ENCODE measurements at places on chromosomes 6 and 20. TPM values are rescaled to one million over a fixed set of nuclear protein-coding genes. Genes with fewer than 3 reads are reported as not detected.
A peak's percentile ranks its signal among the peaks of the same experiment; 100 is the strongest.

DNA sequence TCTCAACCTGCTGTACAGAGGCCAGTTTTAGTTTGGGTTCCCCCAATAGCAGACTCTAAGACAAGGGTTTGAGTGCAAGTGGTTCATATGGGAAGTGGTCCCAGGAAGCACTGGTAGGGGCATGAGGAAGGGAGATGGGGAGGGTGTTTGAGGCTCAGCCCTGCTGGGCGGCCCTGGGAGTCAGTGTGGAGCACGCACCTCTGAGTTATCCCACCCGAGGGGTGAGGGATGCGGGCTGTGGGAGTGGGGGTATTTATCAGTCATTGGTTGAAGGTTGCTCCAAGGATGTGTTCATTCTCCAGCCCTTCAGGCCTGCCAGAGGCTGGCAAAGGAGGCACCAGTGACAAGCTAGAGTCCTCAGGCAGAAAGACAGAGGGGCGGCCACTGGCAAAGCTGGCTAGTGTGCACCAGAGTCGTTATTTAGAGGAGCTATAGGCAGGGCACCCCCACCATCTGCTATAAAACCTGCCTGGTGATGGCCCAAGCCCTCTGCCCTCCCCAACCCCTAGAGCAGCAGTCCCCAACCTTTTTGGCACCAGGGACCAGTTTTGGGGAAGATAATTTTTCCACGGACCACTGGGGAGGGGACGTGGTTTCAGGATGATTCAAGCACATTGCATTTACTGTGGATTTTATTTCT is 16.5 kb downstream of the PXMP4 start:
- no peak for DNase-seq

DNA sequence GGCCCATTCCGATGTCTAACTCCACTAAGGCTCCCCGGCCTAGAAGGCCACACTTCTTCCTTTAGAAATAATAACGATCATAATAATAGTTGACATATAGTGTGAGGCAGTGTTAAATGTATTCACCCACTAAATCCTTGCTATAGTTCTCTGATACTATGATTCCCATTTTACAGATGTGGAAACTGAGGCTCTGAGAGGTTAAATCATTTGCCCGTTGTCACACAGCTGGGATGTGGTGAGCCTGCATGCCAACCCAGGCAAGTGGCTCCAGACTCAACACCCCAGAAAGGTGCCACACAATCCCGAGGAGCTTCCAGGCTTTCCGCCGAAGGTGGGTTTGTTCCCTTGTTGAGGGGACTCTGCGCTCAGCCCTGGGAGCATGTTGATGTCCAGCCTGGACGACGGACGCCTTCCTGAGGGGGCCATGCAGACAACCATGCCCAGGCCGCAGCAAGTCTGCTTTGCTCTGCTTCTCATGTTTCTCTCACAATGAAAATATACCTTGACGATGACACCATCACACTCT is 104.6 kb upstream of the CDYL start:
- no peak for DNase-seq

DNA sequence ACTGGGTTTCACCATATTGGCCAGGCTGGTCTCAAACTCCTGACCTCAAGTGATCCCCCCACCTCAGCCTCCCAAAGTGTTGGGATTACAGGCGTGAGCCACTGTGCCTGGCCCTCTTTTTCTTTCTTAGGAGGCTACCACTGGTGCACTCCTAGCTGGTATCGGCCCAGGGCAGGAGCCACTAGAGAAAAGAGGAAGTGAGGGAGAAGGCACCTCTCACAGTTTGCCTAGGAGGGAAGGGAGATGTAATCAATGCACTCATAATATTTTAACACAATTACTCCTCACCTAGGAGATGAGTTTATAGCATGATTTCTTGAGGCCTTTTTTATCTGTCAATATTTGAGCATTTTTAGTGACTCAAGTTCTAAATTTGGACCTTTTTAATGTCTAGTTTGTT is 189.0 kb upstream of the SOX4 start:
- DNase-seq, result no peak

DNA sequence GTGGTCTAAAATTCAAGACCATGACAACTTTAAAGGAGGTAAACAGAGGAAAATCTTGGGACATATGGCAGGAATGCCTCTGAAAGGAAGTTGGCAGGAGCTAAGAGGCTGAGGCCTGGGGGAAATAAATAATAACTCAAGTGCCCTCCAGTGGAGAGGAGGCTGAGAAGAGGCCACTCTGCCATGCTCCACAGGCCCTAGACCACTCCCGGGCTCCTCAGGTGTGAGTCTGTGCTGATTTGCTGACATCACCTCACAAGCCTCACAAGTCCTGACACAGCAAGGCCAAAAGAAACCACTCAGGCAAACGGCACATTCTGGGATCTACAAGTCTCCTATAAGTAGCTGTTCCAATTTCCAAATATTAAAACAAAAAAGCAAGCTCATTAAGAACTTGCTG is 91.0 kb upstream of the RIPOR2 start:
- no peak for DNase-seq

GRCh38 chr6:102333736-102334135 is 940.2 kb downstream of the GRIK2 start:
- no peak for DNase-seq

DNA sequence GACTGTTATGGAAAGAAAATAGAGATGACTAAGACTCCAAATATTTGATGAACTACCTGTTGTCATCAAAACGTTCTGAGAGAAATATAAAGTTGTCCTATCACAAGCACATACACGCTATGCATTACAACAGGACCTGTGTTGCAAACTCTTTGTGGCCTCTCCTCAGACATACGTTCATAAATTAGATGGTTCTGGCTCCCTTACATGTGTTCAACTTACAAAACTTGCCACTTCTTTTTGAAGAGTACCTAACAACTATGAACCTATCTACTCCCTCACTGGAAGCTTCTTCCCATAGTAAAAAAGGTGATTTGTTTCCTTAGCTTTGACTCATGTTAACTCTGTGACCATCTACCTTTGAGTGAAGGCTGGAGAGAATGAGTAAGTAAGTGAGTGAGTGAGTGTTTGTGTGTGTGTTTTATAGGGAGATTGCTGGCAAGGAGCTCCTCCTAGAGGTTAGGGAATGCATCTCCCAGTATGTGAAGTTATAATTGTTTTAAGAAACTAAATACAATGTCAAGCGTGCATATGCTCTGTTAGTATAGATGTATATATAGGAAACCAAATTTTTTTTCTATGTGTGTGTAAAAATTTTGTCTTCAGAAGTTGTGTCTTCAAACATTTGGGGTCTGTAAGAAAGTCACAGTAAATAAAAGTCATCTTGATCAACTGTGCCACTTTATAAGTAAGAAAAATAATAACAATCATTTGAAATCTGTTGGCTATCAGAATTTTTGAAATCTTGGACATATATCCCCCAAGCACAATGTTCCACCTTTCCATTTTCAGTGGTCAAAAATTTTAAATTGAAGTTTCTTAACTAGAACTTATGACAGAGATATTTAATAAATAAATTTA is 1211.1 kb upstream of the GJE1 start:
- DNase-seq, result peak; percentile 23

DNA sequence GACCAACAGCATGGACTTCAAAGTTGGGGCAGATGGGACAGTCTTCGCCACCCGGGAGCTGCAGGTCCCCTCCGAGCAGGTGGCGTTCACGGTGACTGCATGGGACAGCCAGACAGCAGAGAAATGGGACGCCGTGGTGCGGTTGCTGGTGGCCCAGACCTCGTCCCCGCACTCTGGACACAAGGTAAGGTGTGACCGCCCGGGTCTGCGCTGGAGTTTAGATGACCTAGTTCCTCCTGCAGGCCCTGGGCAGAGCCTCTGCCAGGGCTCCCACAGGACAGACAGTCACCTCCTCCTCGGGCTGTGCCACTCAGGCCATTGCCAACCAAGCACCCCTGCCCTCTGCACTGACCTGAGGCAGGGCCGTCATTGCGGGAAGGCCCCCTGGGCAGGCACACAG is 322.1 kb downstream of the TAF4 start:
- DNase-seq, result no peak

GRCh38 chr6:87832025-87832825 is 130.2 kb upstream of the AKIRIN2 start:
- no peak for DNase-seq

DNA sequence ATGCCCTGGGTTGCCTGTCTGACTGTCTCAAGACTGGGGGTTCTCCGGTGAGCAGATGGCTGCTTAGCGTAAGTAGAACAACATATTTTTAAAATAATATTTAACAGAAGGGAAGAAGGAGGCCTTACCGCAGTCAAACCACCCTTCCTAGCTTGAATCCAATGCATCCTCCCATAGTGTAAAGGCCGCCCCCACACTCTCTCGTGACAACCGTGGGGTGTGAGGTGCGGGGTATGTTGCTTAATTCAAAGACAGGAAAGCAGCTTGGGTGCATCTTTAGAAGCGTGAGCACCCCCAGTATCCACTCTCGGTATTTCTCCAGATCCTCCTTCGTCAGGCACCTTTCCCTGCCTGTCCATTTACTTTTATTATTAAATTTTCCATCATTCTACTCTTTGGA is 501.2 kb upstream of the CDH4 start:
- DNase-seq, result no peak

- peak; percentile 75 for DNase-seq
These were observed 21.7 kb upstream of the RANBP9 start for GRCh38 chr6:13733178-13733887.

- DNase-seq, result no peak
These were observed 217.3 kb upstream of the FKBP1C start for GRCh38 chr6:62993951-62994350.

- no peak for DNase-seq
These were observed 28.1 kb downstream of the TOX2 start for GRCh38 chr20:43942667-43943285.

- no peak for DNase-seq
These were observed 19.0 kb upstream of the TRDN start for GRCh38 chr6:123655521-123656306.

DNA sequence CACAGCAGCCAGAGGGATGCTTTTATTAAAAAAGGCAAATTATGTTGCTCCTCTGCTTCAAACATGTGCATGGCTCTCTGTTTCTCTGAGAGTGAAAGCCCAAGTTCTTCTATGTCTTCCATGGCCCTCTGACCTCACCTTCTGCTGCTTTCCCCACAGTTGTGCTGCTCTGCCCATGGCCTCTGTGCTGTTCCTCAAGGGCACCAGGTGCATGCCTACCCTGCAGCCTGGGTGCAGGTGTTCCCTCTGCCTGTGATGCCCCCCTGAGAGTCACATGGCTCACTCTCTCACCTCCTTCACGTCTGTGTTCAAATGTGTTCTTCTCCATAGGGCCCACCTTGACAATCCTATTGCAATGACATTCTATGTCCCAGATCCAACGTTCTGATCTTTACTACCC is 477.0 kb upstream of the CHD6 start:
- no peak for DNase-seq

GRCh38 chr6:113464536-113464935 is 392.6 kb upstream of the MARCKS start:
- no peak for DNase-seq

GRCh38 chr6:5766260-5766659 is 240.5 kb downstream of the NRN1 start:
- no peak for DNase-seq

- no peak for DNase-seq
These were observed 3.7 kb upstream of the MCM3 start for GRCh38 chr6:52288216-52288615.

DNA sequence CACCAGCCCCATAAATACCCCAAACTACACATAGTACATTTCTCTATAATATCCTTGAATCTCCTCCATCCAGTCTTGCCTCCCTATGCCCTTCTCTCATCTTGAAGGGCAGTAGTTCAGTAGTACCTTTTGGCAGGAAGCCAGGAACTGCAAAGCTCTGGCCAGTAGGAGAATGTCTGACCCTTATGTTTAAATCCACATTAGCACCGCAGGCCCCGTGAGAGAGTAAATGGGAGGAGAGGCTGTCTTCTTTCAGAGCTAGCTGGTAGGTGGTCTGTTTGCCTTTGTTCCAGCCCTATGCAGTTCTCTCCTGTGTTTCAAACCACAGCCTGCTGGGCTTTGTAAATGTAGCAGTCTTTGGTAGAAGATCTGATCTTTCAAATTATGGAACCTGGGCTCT is 690.7 kb downstream of the DOK5 start:
- no peak for DNase-seq

GRCh38 chr6:12008366-12009179 is 3.5 kb upstream of the HIVEP1 start:
- DNase-seq, result peak; percentile 70

DNA sequence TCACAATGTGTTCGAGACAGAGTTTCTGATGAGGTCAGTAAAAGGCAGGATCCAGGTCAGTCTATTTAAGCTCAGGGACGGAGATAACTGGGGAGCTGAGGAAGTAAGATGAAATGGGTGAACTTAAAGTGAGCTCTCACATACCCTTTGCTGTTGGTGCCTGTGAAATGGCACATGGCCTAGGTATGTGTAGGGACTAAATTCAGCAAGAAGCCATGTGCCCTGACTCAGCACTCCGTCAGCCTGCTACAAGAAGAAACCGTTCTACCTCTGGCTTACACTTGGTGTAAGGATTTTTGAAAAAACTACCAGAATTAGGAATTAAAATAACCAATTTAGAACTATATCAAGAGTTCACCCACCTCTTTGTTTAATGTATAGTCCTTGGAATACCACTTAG is 41.1 kb upstream of the TRDN start:
- DNase-seq, result no peak

- DNase-seq, result no peak
These were observed 67.1 kb downstream of the TFAP2A start for GRCh38 chr6:10347561-10348327.

DNA sequence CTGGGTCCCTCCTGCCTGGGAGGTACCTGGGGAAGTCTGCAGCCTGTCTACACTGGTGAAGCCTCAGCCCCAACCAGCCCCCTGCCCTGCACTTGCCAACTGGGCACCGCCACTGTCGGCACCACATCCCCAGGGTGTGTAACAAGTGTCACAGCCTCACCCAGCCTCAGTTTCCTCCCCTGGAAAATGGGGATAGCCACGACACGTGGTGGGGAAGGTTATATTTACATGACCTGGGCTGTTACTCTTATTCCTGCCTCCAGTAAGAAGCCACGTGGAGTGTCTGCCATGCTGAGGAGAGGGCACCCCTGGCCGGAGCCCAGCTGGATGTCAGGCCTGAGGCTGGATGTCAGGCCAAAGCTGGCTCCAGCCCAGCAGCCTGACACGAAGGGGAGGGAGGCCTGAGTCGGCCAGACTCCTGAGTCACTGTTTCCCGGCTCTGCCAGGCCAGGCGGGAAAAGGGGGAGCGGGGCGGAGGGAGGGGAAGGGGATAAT is 44.9 kb downstream of the SNAI1 start:
- peak; percentile 29 for DNase-seq

- DNase-seq, result no peak
These were observed 49.5 kb downstream of the SRC start for GRCh38 chr20:37395410-37395797.

Gene UTRN
- 107 TPM for total RNA-seq

Gene RIMS1
- total RNA-seq, result 22.2 TPM

Gene SEC23B
- total RNA-seq, result 69.3 TPM

Gene C20orf204
- total RNA-seq, result 1.7 TPM

Gene OR2B6
- not detected for total RNA-seq
